ENCODE measurements at places on chromosomes 6 and 20. TPM values are rescaled to one million over a fixed set of nuclear protein-coding genes. Genes with fewer than 3 reads are reported as not detected.

BMP6 gene
- 6.8 TPM for polyA plus RNA-seq

DNA sequence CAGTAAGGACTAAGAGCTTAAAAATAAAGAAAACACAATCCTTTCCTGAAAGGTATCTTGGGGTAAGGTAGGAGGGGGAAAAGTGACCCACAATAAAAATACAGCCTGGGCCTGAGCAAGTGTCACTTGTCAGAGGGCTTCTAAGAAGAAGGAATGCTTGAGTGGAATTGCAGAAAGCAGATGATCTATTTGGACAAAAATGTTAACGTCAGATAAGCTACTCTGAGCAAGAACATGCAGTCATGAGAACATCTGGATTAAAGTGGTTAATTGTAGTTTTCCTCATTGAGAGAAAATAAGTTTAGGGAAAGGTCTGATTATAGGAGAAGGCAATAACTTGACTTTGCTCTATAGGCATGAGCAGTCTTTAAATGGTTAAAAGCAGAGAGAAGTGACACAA lies 581.9 kb downstream of the HTR1B start:
- no peak for DNase-seq

DNA sequence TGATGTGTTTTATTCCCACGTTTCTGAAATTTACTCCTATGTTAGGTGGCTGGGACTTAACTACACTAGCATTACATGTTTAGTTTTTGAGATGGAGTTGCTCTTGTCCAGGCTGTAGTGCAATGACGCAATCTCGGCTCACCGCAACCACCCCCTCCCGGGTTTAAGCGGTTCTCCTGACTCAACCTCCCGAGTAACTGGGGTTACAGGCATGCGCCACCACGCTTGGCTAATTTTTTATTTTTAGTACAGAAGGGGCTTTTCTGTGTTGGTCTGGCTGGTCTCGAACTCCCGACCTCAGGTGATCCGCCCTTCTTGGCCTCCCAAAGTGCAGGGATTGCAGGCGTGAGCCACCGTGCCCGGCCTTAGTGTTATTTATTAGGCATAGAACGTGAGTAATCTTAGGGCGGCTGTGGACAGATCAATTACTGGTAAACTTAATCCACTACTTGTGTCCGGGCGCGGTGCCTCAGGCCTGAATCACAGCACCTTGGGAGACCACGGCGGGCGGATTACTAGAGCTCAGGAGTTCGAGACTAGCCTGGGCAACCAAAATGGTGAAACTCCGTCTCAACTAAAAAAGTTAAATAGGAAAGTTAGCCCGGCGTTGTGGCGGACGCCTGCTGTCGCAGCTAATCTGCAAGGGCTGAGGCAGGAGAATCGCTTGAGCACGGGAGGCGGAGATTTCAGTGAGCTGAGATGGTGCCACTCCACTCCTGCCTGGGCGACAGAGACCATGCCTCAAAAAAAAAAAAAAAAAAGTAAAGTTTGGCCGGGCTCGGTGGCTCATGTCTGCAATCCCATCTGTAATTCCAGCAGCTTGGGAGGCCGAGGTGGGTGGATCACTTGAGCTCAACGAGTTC lies 123.7 kb upstream of the BTN3A2 start:
- peak; percentile 59 for DNase-seq

DNA sequence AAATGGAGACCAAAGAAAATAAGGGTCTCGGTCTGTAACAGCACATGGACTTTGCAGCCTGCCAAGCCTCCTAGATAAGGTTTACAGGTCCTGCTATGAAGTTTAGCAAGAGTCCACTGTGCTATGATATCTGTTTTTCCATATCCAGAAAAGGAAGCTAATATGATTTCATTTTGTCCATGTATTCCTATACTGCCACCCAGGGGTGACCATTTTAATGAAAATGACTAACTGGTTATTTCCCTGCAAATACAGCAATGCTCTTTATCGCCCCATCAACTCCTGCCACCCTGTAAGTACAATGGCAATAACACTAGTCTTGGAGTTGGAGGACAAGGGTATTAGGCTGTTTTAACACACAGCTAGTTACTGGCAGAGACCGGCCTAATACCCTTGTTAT lies 115.2 kb upstream of the GLP1R start:
- peak; percentile 4 for DNase-seq

DNA sequence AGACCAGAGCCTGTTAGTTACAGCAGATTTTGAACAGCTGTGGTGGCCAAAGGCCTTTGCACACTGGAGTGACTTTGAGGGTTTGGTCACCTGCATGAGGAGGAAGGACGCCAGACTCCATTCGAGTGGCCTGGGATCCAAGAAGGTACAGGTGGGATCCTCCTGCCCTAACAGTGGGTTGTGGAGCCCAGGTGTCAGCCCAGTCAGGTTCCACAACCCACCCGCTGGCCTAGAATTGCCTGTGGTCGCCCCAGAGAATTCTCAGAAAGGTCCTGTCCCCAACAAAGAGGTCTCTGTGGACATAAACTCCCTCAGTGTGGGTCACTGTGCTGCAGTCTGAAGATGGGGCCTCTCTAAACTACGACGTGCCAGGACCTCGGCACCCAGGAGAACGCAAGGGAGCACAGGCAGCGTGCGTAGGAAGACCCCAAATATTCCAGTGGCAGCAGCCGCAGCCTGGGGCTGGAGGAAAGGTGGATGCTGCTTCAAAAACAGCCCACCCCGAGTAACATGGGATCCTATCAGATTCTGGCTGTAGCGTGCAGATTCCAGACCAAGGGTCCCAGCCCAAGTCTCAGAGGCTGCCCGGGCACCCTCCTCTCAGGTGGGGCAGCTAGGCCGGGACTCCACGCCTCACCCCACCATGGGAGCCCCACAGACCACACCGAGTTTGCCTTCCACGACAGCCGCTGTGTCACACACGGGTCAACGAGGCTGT lies 16.0 kb downstream of the ACSS1 start:
- no peak for DNase-seq

- DNase-seq, result no peak
Measured at GRCh38 chr6:15926256-15926655, 202.6 kb upstream of the MYLIP start.

NNAT gene
- 90.1 TPM for polyA plus RNA-seq

E2F1 gene
- polyA plus RNA-seq, result 14.7 TPM

- DNase-seq, result no peak
Measured at GRCh38 chr20:58201616-58202015, 26.8 kb downstream of the ANKRD60 start.

GRCh38 chr20:47020231-47020630 lies 125.6 kb downstream of the EYA2 start:
- DNase-seq, result no peak

GRCh38 chr6:29964887-29965562 lies 22.7 kb downstream of the HLA-A start:
- DNase-seq, result no peak

DNA sequence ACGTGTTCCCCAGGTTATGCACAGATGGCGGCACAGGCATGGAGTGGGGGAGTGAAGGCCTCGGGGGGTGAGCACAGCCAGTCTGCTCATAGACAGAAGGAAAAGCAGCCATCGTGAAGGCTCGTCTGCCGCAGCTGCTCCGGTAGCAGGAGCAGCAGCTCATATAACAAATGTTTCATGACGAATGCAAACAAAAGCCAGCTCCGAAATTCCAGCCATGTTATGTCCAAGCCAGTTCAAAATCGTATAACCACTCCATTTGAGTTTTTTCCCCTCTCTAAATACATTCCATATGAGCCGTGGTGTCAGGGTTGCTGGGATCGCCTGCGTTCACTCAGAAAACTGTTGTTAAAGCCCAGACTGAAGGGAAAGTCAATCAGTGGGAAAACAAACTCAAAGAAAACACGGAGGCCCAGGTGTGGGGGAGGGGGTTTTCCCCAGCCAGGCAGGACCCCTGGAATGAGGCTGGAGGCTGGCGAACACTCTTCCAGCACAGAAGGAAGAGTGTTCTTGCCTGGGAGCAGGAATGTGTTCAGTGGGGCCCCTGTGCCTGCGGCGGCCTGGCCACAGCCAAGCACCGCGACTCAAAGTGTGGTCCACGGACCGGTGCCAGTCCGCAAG lies 280.4 kb upstream of the TAB2 start:
- peak; percentile 60 for DNase-seq

HLA-G gene
- polyA plus RNA-seq, result 6.9 TPM

SYTL3 gene
- polyA plus RNA-seq, result 3.4 TPM

- DNase-seq, result no peak
Measured at GRCh38 chr6:109580519-109580918, 97.5 kb upstream of the ZBTB24 start.

DNA sequence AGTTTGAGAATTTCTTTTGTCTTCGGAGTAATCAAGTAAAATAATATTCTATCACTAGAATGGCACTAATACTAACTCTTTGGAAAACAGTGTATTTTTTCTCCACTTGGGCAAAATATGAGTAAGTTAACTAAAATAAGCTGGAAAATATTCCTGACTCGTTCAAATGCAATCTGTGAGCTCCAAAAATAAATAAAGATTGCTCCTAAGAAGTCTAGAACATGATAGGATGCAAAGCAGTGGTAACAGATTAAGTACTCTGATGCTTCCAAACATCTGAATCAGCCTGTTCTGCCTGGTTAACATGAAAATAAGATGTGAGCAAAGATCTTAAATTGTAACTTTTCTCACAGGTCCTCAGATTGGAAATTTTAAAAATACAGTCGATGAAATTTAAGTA lies 285.1 kb upstream of the ID4 start:
- no peak for DNase-seq

DNA sequence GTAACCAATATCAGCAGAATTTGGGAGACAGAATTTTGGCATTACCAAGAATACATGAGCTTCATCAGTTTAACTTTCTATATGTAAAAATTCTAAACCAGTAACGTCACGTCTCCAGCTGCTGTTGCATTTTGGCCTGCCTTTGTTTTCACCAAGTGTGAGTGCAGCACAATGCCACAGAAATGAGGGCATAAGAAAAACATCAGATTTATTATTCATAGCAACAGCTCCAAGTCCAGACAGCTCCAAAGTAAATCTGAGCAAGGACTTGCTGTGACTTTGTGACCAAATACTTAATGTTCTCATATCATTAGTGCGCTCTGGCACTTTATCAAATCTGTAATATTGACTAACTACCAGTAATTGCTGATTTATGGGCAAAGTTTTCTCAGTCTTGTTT lies 11.0 kb upstream of the FBXL4 start:
- no peak for DNase-seq

DNA sequence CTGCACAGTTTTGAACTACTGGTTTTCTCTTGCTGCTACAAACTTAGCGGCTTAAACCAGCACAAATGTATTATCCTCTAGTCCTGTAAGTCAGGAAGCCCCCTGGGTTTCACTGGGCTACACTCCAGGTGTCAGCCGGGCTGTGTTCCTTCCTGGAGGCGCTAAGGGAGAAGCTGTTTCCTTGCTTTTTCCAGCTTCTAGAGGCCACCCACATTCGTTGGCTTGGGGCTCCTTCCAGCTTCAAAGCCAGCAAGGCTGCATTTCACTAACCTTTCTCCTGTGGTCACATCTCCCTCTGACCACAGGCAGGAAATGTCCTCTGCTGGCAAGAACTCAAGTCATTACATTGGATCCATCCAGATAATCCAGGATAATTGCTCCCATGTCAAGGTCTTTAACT lies 350.6 kb upstream of the PLCB4 start:
- no peak for DNase-seq

DNA sequence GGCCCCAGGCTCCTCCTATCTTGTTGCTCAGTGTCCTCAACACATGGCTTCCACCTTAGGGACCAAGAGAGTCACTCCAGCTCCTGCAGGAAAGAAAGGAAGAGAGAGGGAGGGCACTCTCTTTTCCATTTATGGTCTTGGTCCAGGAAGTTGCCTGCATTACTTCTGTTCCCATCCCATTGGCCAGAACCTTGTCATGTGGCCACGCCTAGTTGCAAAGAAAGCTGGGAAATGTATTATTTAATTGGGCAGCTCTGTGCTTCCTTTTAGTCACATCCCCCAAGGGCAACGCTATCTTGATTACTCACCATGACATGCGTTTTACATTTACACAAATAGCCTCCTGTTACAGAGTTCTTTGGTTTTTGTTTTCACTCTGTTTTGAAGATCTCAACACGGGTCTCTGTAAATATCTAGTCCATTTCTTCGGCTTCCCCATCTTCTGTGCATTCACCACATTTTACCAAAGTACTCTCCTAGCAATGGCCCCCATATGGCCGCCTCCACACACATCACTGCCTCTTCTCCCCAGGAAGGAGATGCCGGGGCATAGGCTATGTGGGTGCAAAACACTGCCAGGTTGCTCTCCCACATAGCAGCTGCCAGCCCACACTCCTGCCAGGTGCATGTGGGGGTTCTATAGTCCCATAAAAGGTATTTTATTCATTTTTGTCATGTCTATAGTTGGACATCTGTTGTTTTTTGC lies 35.7 kb upstream of the ZMYND8 start:
- DNase-seq, result no peak

- no peak for DNase-seq
Measured at GRCh38 chr20:42098418-42098817, 480.2 kb upstream of the CHD6 start.

DNA sequence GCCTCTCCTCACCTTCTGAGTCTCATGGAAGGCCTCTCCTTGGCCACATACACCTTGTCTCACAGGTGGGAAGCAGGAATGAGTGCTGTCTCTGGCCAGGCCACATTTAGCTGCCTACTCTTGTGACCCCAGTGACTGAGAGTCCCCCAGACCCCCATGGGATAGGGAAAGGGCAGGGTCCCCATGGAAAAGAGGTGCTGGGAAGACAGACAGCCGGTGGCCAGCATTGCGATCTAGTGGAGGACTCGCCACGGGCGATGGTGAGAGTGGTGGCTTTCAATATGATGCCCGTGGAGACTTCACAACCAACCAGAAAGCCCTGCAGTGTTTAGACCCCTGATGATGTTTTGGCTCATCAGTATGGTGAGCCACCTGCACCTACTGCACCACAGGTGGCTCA lies 19.8 kb downstream of the MANBAL start:
- no peak for DNase-seq

DNA sequence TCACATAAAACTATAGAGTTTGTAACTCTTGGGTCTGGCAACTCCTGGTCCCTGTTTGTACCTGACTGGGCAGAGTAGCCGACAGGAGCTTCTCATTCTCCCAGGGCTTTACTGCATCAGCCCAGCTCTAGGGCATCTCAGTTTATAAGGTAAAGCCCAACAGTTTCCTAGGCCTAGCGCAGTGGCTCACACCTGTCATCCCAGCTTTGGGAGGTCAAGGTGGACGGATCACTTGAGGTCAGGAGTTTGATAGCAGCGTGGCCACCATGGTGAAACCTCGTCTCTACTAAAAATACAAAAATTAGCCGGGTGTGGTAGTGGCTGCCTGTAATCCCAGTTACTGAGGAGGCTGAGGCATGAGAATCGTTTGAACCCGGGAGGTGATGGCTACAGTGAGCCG lies 47.8 kb downstream of the ATP9A start:
- no peak for DNase-seq

- DNase-seq, result no peak
Measured at GRCh38 chr6:157054531-157054979, 268.8 kb downstream of the TMEM242 start.
